B cell (primary cell): ENCODE measurements at places on chromosomes 6 and 20. TPM values are rescaled to one million over a fixed set of nuclear protein-coding genes. Genes with fewer than 3 reads are reported as not detected.
A peak's percentile ranks its signal among the peaks of the same experiment; 100 is the strongest.

DNA sequence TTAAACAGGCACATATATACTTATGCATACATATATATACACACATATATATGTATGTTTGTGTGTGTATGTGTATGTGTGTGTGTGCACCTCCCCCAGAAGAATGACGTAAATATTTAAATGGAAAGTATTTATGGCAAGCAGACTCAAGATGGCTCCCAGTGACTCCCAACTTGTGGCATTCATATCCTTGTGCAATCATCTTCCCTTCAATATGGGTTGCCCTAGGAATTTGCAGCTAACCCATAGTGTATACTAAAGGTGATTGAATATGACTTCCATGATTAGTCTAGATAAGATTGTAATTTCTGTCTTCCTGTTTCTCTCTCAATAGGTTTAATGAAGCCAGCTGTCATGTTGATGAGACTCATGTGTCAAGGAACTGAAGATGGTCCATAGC, 127.6 kb downstream of the TRDN start:
- no peak for DNase-seq

- no peak for DNase-seq
Observed at GRCh38 chr20:24934101-24934661, 14.9 kb upstream of the CST7 start.

The TREML1 gene
- total RNA-seq, result not detected in 2 replicates

- no peak for DNase-seq
Observed at GRCh38 chr6:85273870-85274269, 176.0 kb upstream of the NT5E start.

GRCh38 chr20:51022227-51022802, 592 bp downstream of the KCNG1 start:
- DNase-seq, result no peak

The NR2E1 gene
- total RNA-seq, result not detected in 2 replicates

The DNAH8 gene
- total RNA-seq, result 1.0 and 1.1 TPM in 2 replicates

DNA sequence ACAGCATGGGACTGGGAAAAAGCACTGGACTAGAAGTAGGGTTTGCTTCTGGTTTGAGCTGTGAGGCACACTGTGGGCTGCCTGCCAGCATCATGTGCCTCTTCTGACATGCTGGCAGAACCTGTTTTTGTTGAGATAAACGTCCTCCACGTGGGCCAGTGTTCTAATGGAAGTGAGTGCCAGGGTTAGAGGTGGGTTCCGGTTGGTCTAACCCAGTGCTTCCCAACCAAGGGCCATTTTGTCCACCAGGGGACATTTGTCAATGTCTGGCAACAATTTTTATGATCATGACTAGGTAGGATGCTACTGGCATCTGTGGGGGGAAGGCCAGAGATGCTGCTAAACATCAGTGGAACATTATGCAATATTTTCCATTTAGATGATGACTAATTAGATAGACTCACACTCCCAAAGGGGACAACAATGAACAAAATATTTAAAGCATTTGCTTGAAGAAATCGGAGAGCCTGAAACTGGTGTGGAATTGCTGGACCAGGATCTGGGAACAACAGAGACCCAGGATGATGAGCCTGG, 7.8 kb upstream of the APMAP start:
- DNase-seq, result no peak

GRCh38 chr6:158230967-158231550, 62.9 kb downstream of the GTF2H5 start:
- no peak for DNase-seq

GRCh38 chr20:22601361-22602141, 17.2 kb upstream of the FOXA2 start:
- no peak for DNase-seq

DNA sequence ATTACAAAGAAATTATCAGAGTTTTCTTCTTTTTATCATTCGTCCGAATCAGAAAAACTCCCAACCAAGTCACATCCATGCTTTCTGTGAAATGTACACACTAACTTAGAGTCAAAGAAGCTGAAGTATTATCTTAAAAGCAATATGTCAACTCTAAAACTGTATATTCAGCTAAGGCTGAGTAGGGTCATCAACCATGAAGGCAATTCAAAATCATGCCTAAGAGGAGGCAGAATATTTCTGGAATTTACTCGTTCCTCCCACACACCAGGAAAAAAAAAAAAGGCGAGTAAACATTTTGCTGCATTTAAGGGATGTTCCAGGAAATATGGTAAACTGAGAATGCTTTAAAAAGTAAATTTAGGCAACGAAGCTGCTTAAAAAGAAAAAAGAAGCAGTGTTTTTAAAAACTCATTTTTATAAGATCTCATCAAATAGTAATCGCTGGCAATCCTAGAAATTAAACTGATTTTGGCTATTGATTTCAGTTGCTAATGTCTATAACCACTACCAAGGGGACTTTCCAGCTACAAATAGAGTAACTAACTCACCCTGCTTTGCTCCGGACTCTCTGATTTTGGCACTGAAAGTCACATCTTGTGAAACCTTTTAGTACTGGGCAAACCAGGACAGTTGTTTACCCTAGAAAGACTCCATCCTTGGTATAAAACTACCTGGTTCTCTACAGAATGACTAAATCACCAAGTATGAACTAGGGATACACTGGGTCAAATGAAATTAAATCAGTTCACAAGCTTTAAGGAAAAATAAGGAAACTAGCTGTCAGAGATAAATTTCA, 82.8 kb downstream of the MBOAT1 start:
- no peak for DNase-seq

DNA sequence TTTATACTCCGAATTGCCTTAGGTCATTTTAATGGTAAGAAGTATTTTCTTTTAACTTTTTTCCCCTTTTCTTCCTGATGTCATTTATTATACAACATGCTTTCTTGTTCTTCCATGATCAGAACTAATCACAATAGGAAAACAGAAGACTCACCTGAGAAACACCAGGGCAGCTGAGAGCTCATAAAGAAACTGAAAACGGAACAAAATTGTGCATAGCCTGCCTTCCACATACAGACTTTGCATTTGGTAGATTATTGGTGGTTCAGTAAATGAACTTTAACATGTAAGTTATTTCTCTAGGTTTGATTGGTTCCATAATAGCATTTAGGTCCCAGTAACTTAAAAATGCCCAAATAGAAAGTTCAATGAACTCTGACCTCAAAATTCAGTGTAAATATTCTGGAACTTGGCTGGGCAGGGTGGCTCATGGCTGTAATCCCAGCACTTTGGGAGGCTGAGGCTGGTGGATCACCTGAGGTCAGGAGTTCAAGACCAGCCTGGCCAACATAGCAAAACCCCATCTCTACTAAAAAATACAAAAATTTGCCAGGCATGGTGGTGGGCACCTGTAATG, 161.1 kb upstream of the DTNBP1 start:
- no peak for DNase-seq

GRCh38 chr20:3783511-3784195, 2.4 kb upstream of the SPEF1 start:
- DNase-seq, result no peak

DNA sequence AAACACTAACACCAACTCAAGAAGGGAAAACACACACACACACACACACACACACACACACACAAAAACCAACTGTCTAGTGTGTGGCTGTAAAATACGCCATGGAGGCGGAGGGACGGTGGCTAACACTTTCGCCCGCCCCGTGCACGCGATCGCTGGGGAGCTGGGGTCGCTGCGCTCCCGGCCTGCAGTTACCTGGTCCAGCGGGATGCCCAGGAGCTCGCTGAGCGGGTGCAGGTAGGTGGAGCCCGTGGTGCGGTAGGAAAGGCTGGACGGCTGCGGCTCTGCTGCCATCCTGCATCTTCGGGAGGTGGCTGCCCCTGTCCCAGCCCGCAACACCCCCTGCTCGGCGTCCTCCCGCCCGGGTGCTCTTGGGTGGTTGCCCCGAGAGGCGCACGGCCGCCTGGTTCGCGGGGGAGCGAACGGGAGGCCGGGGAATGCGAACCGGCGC, 303 bp downstream of the MBOAT1 start:
- DNase-seq, result peak; percentile 63

The B4GALT5 gene
- 7.3 and 7.4 TPM in 2 replicates for total RNA-seq

The BPIFB1 gene
- total RNA-seq, result not detected in 2 replicates

DNA sequence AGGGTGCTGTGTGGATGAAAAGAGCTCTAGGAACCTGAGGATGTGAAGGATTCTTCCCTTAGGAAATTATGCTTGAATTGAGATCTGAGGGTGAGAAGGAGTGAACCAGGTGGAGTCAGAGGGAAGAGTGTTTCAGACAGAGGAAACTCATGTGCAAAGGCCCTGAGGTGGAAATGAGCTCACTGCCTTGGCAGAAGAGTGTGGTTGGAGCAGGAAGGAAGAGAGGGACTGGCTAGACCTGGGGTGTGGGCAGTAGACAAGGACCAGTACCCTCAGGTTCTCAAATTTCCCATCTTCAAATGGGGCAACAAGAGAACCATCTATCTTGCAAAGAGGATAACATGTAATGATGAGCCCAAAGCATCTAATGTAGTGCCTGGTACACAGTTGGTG, 24.0 kb upstream of the GTSF1L start:
- DNase-seq, result no peak

GRCh38 chr6:31874084-31874670, 4.6 kb downstream of the SLC44A4 start:
- no peak for DNase-seq

DNA sequence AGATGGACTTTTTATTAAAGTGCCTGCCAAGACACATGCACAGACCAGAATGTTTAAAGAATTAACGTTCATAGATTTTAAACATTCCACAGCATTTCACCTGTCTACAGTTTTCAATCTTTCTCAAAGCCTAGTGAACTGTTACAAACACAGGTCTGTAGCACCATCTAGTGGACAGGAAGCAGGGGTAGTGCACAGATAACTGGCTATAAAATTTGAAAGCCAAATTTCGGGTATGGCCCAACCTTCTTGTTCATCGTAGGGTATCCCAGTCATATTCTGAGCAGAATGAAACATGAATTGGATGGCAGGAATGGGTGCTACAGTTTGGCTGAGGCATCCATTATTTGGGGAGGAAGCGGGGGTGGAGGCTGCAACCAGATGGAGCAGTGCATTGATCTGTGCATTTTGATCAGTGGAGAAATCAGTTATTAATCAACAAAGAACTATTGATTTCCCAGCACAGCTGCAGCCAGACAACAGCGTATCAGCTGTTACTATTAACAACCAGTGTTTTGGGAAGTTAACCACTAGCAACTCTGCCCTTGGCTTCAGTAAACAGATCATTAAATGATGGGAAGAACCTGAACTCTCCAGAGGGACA, 56.1 kb upstream of the B3GAT2 start:
- DNase-seq, result peak; percentile 64

GRCh38 chr6:136077834-136078576, 172.1 kb downstream of the MTFR2 start:
- no peak for DNase-seq

DNA sequence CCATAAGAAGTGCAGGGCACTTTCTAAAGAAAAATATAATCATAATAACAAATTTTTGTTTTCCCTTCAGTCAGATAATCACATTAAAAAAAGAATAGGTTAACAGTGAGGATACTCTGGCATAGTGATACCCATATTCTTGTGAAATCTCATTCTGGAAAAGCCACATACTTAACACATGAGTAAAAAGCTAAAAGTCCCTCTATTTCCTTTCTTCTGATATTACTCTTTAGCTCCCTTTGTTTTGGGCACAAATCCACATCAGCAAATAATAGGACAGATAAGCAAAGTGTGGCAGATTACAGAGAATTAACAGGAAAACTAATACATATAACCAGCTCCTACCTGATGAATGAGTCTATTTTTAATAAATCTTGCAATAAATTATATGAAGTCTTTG, 15.8 kb downstream of the SHPRH start:
- DNase-seq, result no peak

DNA sequence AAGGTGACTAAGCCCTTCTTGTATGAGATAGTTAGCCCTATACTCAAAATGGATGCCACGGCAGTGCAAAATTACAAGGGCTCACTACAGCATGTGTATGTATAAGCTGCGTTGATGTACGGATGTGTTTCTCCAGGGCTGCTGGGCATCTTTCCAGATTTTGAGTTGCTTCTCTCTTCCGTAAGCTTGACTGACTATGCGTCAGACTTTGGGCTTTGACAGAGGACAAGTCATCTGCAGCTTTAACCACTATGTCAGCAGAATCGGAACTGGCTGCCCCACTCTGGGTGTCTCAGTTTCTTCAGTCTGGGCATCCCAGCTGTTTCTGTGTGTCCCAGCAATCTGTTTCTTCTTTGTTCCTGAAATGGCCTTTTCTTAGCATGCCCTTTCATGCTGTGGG, 241.6 kb downstream of the BTBD3 start:
- DNase-seq, result no peak
